NCI-H2029 treated with DMSO at 0.1 percent for 48 hours (cell line): ENCODE measurements at places on chromosomes 2 and 18.

DNA sequence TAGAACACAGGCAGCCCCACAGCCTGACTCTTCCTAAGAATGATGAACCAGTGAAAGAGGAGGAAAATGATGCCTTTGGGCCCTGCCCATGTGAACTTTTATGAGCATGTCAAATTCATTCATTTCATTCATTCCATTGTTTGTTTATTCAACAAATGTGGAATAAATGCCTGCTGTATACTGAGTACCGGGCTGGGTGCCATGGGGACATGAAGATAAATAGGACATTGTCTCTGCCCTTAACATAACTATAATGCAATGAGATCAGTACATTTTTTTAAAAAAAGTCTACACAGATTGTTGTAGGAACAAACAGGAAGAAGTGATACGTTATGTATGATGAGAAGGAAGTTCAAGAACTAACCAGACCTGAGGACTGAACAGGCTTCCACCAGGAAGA is 14.7 kb downstream of the MREG start:
- no peak for DNase-seq

DNA sequence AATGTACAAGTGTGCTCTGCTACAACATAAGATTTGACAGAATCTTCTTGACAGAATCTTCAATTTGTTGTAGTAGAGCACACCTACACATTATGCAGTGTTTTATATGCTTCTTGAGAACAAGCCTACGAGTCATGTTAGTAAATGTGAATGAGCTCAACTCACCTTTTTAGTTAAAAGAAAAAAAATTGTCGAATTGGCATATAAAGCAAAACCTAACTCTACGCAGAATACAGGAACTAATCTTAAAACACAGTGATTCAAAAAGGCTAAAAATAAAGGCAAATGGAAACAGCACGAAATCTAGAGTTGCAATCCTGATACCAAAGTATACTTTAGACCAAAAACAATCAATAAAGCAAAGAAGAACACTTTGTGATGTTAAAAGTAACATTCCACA is 87.9 kb downstream of the PIGN start:
- no peak for DNase-seq

DNA sequence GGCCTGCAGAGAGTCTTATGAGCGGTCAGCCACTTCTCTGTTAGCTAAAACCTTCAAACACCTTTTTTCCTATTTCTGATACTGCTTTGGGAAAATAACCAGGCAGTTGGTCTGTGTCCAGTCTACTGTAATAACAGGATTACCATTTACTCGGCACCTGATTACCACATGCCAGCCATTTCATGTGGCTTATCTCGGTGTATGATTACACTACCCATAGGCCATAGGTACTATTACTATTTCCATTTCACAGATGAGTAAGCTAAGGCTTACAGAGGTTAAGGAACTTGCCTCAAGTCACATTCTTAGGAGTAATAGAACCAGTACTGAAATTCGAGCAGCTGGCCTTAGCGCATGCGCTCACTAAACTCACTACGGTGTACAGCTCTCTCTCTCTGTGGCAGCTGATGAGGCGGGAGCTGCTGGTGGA is 147.2 kb upstream of the L3MBTL4 start:
- no peak for DNase-seq

DNA sequence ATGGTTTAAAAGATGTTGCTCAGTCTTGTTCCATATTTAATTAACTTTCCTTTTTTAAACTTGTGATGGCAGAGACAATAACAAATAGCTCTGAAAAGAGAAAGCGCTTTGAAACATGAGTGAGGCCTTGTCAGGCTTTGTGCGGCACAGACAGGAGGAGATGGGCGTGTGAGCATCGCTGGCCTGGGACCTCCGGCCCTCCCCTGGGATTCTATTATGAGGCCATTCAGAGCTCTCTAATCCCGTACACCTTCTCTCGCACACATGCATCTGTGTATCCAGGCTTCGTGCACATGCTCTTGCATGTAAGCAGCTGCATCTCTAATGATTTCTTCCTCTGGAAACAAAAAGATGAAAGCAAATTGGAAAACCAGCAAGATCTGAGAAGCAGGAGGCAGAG is 313.7 kb downstream of the ZNF521 start:
- DNase-seq: no peak
